ENCODE measurements at places on chromosomes 16 and 17.

GRCh38 chr17:65545705-65546523, 15.5 kb downstream of the AXIN2 start:
- DNase-seq = no peak

- DNase-seq = no peak
Measured at GRCh38 chr17:17792551-17793377, 44.0 kb downstream of the SREBF1 start.

DNA sequence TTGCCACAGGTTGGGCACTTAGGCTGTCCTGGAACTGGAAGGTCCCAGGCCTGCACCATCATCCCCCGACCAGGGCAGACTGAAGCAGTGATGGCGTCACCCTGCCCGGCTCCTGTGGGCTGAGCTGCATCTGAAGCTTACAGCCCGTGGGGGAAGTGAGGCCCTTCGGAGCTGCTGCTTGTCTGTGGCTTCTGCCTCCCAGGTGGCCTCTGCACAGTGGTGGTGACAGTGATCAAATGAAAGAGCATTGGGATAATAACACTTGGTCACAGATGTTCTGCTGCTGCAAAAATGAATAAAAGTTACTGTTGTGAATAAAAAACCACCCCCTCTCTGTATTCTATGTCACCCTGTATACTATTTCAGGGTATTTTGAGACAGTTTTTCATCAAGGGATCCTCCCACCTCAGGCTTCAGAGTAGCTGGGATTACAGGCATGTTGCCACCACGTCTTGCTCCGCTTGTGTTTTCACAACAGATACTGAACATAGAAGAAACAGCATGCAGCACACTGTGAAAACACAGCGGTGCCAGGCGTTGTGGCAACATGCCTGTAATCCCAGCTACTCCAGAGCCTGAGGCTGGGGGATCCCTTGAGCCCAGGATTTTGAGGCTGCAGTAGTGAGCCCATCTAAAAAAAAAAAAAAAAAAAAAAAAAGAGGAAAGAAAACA, 165.0 kb downstream of the LGALS9B start:
- no peak for DNase-seq

GRCh38 chr17:63517825-63518534, 5.2 kb upstream of the KCNH6 start:
- no peak for DNase-seq
